ENCODE measurements at places on chromosomes 7 and 10.

GRCh38 chr10:128462844-128463243 is 336.6 kb upstream of the MKI67 start:
- DNase-seq = no peak

DNA sequence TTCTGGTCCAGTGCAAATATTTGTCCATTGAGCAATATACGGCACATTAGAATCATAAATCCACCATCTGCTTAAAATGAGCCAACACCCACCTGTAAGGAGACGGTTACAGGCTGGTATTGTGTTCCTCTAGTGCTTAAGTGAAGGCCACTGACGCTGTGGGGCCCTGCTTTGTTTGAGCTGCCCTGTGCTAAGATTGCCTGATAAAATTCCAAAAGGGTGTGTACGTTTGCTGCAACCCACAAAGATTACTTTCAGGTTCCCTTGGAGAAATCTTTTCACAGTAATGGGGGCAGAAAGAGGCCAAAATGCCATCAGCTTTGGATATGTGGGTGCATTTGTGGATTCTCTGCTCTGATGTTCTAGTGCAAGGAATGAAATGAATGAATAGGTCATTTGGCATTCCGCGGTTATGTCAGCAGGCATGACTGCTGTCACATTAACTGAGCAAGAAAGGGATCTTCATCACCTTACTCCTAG is 34.4 kb downstream of the AGR3 start:
- DNase-seq = no peak

GRCh38 chr10:60446851-60447250 is 57.2 kb upstream of the ANK3 start:
- DNase-seq = no peak

DNA sequence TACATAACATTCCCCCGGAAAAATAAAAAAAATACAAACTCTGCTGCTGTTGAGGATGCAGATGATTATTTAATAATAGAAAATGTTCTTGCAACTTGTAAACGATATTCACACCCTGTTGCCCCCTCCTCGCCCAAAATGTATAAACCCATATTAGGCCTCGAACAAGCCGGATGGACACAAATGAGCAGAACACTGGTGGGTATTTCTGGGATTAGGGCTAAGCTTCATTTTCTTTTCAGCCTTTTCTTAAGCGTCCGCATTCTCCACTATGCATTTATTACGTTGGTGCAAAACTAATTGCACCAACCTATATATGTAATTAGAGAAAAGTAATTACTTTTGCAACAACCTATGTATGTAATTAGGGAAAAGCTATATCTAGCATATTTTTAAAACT is 349 bp upstream of the GNG11 start:
- DNase-seq = no peak

DNA sequence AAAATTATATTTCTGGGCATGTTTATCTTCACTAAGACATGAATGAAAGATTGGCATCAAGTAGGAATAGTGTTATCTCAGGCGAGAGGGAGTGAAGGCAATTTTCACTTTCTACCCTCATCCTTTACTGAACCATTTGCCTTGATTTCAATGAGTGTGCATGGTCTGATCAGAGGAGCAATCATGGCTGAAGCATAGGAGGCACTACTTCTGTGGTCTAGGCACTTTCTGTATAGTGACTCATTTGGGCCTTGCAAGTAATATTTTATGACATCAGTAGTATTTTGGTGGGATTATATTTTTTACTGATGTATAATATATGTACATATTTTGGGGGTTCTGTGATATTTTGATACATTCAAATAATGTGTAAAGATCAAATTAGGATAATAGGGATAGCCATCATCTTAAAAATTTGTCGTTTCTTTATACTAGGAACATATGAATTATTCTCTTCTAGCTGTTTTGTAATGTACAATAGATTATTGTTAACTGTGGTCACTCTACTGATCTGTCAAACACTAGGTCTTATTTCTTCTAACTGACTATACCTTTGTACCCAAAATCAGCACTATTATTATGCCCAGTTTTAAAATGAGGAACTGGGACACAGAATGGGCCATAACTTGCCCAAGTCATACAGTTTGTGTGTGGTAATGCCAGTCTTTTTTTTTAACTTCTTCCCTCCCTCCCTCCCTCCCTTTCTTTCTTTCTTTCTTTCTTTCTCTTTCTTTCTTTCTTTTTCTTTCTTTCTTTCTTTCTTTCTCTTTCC is 101.9 kb downstream of the RAB11FIP2 start:
- DNase-seq = no peak

DNA sequence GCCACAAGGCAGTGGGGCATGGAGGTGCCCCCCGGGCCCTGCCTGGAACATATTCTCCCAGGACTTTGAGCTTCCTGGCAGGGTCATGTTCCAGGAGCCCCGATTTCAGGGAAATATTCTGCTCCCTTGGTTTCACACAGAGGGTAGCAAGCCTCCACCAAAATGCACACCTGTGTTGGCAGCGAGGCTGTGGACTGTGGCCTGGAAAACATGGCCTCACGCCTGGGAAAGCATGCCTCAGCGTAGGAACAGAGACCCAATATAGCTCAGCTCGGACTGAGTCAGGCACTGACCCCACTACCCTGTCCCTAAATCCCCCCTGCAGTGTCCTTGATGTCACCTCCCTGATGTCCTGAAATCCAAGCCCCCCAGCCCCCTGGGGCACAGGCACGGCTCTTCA is 92.0 kb downstream of the KCNMA1 start:
- peak; percentile 48 for DNase-seq

DNA sequence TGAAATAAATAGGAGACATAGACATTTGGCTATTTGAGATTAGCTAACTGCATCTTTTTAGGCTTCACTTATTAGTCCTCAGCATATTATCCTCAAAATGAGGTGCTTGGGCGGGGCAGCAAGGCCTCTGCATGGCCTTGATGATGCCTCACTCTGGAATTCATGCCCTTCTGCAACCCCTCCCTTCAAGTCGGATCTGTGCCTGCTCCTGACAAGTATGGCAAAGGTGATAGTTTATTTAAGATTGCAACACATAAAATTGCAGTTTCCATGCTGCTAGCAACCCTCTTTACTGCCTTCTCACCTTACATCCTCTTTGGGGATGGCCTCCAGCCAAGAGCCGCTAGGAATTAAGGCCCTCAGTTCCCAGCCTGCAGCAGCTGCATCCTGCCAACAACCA is 241.3 kb upstream of the ADARB2 start:
- no peak for DNase-seq

DNA sequence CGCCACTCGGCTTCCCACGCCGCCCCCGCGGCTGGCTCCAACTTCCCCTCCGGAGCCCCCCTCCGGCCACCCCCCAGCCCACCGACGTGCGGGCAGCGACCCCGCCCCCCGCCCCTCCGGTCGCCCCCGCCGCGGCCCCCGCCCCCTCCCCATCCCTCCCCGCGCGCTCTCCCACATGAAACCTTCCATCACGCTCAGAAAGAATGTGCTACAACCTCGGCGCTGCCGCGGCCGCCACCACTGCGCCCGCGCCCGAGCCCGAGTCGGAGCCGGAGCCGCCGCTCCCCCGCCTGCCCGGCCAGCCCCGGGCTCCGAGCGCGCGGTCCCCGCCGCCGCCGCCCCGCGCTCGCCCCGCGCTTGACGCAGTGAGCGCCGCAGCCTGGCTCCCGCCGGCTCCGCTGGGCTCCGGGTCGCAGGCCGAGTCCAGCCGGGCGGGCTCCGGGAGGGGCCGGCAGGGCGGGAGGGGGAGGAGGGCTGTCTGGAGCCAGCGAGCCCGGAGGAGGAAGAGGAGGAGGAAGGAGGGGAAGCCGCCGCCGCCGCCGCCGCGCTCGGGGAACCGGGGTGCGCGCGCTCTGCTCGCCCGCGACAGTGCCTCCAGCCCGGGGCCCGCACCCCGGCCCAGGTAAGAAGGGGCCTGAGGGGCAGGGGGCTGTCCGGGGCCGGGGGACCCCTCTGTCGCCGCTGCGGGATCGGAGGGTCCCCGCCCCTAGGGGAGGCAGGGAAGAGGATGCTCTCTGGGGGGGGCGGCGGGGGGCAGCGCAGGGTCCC is 4.3 kb upstream of the ELFN1 start:
- DNase-seq = peak; percentile 67

- peak; percentile 81 for DNase-seq
These were observed 73.4 kb downstream of the SHH start for GRCh38 chr7:155738652-155739537.

DNA sequence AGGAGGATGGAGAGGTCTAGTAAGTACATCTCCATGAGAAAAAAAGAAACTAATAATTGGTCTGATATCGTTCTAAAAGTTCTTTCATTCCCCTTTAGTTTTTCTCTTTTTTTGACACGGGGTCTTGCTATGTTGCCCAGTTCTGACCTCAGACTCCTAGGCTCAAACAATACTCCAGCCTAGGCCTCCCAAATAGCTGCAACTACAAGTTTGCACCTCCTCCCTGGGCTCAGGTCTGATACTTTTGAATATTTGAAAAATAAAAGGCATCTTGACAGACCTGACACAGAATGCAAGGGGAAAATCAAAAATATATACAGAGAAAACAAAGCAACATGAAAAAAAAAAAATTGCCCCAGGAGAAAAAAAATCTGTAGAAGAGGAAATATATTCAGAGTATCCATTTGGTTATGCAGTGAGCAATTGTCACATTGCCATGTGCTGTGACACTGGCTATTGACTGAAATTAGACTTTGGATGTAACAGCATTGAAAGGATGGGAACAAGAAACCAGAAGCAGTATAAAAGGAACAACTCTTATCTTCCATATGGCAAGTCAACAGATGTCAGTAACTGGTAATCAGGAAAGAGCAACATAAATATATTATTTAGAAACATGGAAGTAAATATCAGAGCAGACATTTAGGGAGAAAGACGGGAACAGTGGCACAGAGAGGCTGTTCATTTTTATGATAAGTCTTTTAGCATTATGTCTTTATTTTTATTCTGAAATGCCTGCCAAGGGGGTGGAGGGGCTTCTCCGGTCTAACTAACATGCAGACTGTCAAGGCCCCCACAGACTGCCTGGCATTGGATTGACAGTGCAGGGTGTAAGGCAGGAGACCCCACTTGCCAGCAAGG is 408.4 kb downstream of the PARD3 start:
- no peak for DNase-seq

GRCh38 chr10:14023673-14024328 is 306.9 kb downstream of the FRMD4A start:
- DNase-seq = no peak

DNA sequence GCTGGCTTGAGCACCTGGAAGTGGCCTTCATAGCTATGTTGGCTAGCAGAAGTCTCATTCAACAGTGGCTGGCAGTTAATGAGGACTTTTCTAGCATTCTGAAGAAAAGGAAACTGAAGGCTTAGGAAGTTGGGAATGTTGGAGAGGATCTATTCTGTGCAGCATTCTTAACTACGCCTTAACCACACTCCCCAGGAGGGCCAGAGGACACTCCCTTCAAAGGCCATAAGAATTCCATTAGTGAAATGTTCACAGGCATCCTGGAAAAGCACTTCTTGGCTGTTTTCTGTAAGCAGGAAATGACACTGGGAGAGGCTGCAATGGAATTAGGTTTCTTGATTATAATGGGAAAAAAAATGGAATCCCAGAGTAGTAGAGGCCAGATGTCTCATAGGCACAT is 188.9 kb downstream of the ARHGAP12 start:
- DNase-seq = peak; percentile 71

GRCh38 chr10:51311228-51311627 is 236.9 kb downstream of the PRKG1 start:
- no peak for DNase-seq

DNA sequence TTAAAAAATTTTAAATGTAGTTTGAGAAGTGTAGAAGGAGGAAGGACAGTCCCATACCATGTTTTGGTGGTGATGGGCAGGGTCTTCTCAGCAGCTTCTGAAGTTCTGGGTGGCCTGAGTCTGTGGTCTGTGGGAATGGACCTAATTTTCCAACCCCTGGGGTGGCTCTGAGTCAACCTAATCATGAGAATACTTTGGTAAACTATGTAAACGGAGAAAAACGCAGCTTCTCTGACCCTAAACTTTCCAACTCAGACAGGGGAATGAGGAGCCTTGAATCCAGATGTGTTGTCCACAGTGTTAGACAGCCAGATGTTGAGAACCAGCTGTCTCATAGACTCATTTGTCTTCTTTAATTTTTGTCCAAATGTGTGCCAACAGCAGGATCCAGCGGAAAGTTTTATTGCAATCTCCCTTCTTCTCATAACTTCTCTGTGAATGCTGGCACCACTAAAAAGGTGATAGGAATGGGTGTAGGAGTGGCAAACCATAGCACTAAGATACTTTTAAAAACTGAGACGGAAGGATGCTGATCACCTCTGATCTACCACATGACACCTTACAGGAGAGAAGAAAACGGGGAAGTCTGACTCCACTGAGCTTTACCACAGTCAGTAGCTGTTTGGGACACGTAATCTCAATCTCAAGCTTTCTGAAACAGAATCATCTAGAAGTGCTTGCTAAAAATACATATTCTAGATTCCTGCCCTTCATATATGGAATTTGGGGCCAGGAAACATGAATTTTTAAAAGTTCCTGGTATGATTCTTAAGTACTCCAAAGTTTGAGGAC is 90.5 kb upstream of the PHYHIPL start:
- no peak for DNase-seq

- no peak for DNase-seq
These were observed 190.6 kb downstream of the CELF2 start for GRCh38 chr10:11208243-11208642.

- DNase-seq = no peak
These were observed 29.7 kb downstream of the PLPP4 start for GRCh38 chr10:120486671-120487205.

DNA sequence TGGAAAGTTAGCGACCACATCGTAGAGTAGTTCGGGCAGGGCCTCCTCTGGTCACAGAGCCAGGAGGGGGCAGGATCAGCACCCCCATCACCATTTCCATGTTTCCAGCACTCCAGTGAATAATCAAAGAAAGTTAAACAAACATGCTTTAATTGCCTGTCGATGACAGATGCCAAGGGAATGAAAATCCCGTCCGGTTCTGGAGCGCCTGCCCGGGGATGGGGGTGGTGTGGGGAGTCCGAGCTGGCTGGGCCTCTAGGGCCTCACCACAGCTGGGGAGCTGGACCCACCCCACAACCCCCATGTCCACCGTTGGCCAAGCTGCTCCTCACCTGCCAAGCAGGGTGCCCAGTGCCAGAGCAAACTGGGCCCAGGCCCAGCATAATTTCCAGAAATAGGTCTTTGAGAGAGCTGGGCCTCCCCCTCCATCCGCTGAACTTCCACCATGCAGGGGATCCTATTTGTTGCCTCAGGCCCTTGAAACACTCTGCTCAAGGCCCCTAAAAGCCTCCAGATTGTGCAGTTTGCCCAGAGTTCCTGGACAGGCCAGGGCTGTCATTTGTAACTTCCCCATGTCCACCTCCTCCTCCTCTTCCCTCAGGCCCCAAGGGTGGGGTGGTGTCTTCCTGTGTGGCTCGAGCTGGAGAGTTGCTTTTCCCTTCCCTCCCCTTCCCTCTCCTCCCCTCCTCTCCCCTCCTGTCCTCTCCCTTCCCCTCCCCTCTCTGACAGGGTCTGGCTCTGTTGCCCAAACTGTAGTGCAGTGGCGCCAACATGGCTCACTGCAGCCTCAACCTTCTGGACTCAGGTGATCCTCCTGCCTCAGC is 101.0 kb downstream of the MYL10 start:
- peak; percentile 61 for DNase-seq

GRCh38 chr10:25405871-25406270 is 231.1 kb downstream of the GPR158 start:
- DNase-seq = no peak

- DNase-seq = no peak
These were observed 93.3 kb upstream of the GDF10 start for GRCh38 chr10:47206449-47207280.

- no peak for DNase-seq
These were observed 104.9 kb upstream of the KCND2 start for GRCh38 chr7:120168066-120168465.

- no peak for DNase-seq
These were observed 207.1 kb downstream of the KCNMA1 start for GRCh38 chr10:77430530-77430929.

GRCh38 chr7:26813432-26813831 is 51.0 kb downstream of the SKAP2 start:
- peak; percentile 23 for DNase-seq
